ENCODE measurements at places on chromosomes 7 and 10. TPM values are rescaled to one million over a fixed set of nuclear protein-coding genes. Genes with fewer than 3 reads are reported as not detected.

DNA sequence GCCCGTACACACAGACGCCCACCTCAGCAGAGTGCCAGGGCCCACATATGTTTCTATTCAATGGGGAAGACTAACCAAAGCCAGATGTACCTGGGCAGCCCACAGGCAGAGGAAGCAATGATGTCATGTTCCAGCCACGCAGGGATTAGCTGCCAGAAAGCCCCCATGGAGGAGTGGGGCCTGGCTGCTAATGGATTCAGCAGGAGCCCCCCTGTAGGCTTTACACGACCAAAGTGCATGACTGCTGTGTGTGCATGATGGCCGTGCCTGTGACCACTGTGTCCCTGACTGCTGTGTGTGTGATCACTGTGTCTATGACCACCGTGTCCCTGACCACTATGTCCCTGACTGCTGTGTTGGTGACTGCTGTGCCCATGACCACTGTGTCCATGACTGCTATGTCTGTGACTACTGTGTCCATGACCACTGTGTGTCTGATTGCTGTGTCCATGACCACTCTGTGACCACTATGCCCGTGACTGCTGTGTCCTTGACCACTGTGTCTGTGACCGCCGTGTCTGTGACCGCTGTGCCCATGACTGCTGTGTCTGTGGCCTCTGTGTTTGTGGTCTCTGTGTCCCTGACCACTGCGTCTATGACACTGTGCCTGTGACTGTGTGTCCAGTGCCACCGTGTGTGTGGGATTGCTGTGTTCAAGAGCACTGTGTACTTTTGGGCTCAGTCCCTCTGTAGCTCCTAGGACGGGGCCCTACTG is 409.3 kb downstream of the RPS24 start:
- H3K4me1 ChIP-seq: peaks cover 2% of the 10 kb centered on the region
- H3K4me3 ChIP-seq: no peak overlapping the region
- no peaks in the 10 kb centered on the region for H3K36me3 ChIP-seq
- no peak for DNase-seq
- H3K27ac ChIP-seq: no peak overlapping the region

GRCh38 chr7:16357921-16358320 is 63.4 kb downstream of the CRPPA start:
- H3K36me3 ChIP-seq: no peaks in the 10 kb centered on the region
- no peaks in the 10 kb centered on the region for H3K4me1 ChIP-seq
- no peaks in the 10 kb centered on the region for H3K27me3 ChIP-seq
- no peak for DNase-seq
- H3K4me3 ChIP-seq: no peak overlapping the region
- no peak overlapping the region for H3K27ac ChIP-seq

DNA sequence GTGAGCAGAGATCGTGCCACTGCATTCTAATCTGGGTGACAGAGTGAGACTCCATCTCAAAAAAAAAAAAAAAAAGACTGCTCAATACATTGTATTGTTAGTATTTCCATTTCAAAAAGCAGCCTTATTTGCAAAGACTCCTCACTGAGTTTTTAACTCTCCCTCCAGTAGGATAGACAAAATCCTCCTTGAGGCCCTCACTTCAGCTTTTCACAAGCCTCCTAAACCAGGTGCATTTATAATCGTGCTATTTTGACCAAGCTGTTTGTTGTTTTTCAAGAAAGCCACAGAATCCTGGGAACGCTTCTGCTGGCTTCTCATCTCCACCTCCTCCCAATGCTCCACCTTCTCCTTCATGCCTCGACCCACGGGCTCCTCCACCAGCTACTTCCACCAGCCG is 6.3 kb upstream of the DDIT4 start:
- no peak for DNase-seq
- peaks cover 2% of the 10 kb centered on the region for H3K36me3 ChIP-seq
- peaks cover 30% of the 10 kb centered on the region for H3K4me1 ChIP-seq
- no peak overlapping the region for H3K4me3 ChIP-seq
- peak overlapping the region; percentile 56 for H3K27ac ChIP-seq

The PNLIPRP3 gene
- not detected for total RNA-seq

GRCh38 chr10:131662851-131663250 is 238.0 kb upstream of the PPP2R2D start:
- H3K4me3 ChIP-seq: no peak overlapping the region
- no peak for DNase-seq
- H3K27ac ChIP-seq: no peak overlapping the region
- no peaks in the 10 kb centered on the region for H3K27me3 ChIP-seq
- no peaks in the 10 kb centered on the region for H3K36me3 ChIP-seq

Measured in activated naive CD8-positive, alpha-beta T cell treated with anti-CD3 and anti-CD28 coated beads, Interleukin-2, amount 10 ng/mL, durations not matched to agents 7 days and 5 days (primary cell).